ENCODE measurements at places on chromosomes 7 and 10.
A peak's percentile ranks its signal among the peaks of the same experiment; 100 is the strongest.

- DNase-seq = no peak
Observed at GRCh38 chr7:1710936-1711335, 40.9 kb downstream of the ELFN1 start.

DNA sequence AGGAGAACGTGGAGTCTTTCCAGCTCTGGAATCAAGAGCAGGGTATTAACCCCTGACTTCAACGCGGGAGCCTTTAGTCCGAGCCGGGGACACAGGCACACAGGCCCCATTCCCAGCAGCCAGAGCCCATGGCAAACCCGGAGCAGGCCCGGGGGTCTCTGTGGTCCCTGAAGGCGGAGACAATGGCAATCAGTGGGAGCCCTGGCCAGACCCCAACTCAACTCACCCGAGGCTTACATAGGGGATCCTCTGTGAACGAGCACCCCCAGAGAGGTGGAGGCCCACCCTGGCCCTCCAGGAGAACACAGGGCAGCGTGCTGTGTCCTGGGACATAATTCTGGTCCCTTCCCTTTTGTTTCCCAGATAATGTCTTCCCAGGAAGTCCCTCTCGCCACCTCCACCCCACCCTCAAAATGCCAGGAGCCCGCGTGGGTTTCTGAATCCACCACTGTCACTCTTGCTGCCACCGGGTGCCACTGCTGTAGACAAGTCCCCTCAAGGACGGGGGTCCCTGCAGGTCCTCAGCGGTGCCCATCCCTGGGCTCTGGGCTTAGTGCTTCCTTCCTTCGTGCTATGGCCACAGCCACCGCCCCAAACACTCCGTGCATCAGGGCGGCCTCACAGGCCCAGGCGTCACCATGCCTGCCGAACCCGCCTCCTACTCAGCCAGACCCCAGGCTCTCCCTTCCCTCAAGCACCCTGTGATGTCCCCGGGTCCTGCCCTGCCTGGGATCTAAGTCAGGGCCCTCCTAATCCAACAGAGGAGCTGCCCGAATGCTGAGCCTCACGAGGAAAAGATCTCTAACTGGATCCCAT is 28.6 kb upstream of the PPP2R2D start:
- no peak for DNase-seq

DNA sequence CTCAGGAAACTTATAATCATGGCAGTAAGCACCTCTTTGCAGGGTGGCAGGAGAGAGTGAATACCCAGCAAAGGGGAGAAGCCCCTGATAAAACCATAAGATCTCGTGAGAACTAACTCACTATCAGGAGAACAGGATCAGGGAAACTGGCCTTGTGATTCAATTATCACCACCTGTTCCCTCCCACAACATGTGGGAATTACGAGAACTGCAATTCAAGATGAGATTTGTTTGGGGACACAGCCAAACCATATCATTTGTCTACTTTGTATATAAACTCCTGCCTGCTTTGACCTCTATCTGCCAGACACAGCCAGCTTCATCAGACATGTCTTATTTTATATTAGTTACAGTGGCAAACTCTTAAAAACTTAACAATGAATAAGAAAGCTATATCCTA is 50.4 kb downstream of the ARMC3 start:
- DNase-seq = no peak

DNA sequence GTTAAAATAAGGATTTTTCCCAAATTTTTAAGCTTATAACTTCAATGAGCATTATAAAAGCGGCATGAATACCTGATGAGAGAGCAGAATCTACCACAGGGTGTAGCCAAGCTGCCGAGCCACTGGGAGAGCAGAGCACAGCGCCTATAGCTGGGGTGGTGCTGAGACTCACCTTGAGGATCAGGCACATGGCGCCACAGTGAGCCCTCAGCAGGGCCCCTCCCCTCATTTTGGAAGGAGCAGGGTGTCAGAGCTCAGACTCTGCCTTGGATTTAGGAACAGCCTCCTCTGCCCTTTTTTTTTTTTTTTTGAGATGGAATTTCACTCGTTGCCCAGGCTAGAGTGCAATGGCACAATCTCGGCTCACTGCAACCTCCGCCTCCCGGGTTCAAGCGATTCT is 118.6 kb downstream of the SRPK2 start:
- DNase-seq = no peak

- DNase-seq = no peak
Observed at GRCh38 chr10:7071421-7071820, 339.4 kb downstream of the SFMBT2 start.

DNA sequence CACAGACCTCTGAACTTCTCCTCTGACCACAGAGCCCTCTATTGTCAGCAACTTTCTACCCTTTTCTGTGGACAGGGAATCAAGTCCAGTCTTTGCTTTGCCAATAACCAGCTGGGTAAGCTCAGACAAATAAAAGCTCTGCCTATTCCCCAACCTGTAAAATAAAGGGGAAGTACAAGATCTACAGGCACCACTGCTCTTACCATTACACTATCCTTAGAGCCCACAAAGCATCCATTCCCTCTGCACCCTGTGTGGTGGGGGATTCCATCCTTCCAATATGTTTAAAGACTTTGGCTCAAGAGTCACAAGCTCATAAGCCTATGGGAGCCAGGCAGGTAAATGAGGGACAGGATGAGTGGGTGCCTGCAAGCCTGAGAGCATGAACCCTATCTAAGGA is 88.2 kb downstream of the PARD3 start:
- DNase-seq = no peak

GRCh38 chr7:44402401-44403060 is 77.1 kb upstream of the CAMK2B start:
- no peak for DNase-seq

- DNase-seq = no peak
Observed at GRCh38 chr7:15685358-15686294, 857 bp downstream of the MEOX2 start.

GRCh38 chr10:36515319-36515718 is 610.1 kb upstream of the ANKRD30A start:
- DNase-seq = no peak

DNA sequence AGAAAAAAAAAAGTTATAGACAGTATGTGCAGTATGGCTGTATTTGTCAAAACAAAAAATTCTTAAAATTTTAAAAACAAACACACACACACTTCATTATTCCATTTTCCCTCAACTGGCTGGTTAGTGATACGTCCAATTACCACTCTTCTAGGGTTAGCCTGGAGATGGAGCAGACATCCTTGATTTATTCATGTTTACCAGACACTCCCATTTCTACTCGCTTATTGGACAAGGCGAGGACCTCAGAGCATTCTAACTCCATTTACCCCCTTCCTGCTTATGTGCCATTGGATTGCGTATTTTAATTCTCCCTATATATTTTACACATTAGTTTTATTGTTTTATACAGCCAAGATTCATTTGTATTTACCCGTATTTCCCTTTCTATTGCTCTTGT is 8.5 kb upstream of the CDH23 start:
- no peak for DNase-seq

GRCh38 chr7:130490311-130490791 is 1.5 kb upstream of the MEST start:
- no peak for DNase-seq

DNA sequence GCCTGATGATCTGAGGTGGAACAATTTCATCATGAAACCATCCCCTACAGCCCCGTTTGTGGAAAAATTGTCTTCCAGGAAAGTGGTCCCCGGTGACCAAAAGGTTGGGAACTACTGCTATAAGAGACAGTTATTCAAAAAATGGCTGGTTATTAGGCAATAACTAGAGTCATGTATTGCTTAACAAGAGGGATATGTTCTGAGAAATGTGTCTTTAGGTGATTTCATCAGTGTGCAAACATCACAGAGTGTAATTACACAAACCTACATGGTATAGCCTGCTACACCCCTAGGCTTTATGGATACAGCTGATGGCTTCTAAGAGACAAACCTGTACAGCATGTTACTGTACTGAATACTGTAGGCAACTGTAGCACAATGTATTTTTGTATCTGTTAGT is 71.3 kb upstream of the CSTF2T start:
- no peak for DNase-seq

DNA sequence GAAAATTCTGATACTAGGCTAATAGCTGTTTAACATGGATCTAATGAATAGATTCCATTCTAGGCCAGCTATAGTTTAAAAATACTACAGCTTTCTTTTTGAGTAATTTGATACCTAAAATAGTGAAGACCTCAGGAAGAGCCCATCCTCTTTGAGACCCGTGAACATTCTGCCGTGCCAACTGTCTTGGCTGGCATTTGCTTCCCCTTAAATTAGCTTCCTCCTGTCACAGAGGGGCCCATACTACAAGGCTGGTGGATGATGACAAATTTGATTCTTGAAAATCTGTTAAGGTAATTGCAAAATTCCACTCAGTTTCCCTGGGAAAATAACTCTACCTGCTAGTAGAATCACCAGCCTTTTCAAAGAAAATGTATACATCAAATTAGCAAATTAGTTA is 385.0 kb downstream of the DPP6 start:
- DNase-seq = no peak

- no peak for DNase-seq
Observed at GRCh38 chr7:133755901-133756300, 371.2 kb upstream of the LRGUK start.

- no peak for DNase-seq
Observed at GRCh38 chr10:97123765-97124164, 62.0 kb downstream of the SLIT1 start.

DNA sequence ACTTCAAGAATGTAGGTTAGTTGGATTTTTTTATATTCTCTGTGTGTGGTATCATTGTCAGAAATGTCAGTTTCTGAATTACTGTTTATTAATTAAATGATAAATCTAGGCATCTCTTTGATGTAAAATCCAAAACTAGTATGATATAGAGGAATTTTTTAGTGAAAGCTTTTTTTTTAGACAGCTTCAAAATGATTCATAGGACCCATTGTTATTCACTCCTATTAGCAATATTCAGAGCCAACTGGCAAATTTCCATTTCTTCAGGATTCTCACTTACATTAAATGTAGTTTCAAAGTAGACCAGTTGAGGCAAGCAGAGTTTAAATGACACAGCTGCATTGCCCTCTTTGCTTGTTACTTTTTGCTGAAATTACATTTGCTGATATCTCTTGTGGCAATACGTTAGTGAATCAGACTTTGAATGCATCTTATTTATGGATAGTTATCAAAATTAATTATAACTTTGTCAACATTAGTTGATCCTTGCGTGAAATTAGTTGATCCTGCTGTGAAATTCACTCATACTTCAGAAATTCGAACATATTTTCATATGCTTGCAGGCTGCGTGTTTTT is 20.3 kb downstream of the ZNF277 start:
- DNase-seq = no peak

DNA sequence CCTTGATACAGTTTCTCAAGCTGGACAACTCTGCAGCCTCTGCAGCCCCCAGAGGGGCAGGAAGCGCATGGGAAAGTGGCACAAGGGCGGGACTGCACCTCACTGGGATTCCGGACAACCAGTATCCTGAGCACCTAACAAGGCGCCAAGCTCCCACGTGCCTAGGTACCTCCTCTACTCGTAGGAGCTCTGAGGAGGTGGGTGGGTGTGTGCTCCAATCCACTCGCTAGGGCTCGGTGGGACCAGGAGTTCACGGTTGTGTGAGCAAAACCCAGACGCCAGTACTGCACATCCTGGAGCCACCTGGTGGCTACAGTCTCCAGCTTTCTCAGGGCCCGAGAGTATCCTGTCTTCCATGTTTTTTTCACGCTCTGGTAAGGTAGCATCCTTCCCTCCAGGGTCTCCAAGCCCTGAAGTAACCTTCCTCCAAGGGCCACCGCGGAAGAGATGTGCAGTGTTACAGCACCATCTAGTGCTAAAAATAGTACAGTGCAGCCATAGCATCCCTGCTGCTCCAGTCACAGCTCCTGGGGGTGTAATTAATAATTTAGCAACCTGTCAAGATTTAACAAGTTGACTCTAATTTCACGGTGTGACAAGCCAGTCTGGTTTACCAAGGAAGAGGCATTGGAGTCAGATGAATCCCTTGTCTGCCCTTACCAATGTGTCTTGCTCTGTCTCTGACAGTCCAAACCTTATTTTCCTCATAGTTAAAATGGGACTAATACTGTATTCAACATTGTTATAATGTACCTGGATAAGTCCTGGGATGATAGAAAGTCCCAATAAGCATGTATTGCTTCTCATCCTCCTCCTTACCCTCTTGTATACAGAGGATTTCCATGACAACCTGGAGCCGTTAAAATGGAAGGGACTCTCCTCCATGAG is 70.4 kb downstream of the HERPUD2 start:
- peak; percentile 41 for DNase-seq

- no peak for DNase-seq
Observed at GRCh38 chr7:103929901-103930311, 59.6 kb downstream of the RELN start.

GRCh38 chr10:6755781-6756460 is 175.8 kb upstream of the PRKCQ start:
- no peak for DNase-seq

- DNase-seq = no peak
Observed at GRCh38 chr7:2971914-2972834, 71.5 kb downstream of the CARD11 start.

- DNase-seq = no peak
Observed at GRCh38 chr10:70295321-70295720, 11.5 kb upstream of the NPFFR1 start.

DNA sequence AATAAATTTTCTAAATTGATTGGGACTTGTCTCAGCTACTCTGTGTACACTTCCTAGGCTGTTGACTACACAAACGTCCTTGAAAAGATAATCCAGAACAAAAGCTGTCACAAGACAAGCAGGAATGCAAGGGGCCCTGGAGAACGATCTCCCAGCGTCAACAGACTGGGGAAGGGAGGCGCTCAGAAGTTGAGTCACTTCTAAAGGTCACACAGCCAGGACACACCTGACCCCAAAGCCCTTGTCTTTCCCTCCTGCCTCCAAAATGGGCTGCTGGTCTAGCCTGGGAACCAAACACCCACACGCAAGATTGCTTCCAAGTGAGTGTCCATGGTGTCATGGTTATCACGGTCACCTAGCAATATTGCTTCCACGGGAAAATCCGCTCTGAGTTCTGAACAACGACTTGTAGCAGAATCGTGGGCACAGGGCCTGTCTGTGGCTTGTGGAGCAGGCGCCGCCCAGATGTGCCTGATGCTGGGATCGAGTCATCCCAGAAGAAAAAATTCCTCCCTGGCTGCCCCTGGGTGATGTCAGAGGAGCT is 49.8 kb downstream of the SPOCK2 start:
- no peak for DNase-seq

GRCh38 chr10:77514870-77515269 is 122.7 kb downstream of the KCNMA1 start:
- no peak for DNase-seq

Data from CD4-positive, alpha-beta T cell treated with Interleukin-15 for 4 hours (primary cell).